Ureter (tissue), 1 donor: ENCODE measurements at places on chromosomes 7 and 10. TPM values are rescaled to one million over a fixed set of nuclear protein-coding genes. Genes with fewer than 3 reads are reported as not detected.
A peak's percentile ranks its signal among the peaks of the same experiment; 100 is the strongest.

DNA sequence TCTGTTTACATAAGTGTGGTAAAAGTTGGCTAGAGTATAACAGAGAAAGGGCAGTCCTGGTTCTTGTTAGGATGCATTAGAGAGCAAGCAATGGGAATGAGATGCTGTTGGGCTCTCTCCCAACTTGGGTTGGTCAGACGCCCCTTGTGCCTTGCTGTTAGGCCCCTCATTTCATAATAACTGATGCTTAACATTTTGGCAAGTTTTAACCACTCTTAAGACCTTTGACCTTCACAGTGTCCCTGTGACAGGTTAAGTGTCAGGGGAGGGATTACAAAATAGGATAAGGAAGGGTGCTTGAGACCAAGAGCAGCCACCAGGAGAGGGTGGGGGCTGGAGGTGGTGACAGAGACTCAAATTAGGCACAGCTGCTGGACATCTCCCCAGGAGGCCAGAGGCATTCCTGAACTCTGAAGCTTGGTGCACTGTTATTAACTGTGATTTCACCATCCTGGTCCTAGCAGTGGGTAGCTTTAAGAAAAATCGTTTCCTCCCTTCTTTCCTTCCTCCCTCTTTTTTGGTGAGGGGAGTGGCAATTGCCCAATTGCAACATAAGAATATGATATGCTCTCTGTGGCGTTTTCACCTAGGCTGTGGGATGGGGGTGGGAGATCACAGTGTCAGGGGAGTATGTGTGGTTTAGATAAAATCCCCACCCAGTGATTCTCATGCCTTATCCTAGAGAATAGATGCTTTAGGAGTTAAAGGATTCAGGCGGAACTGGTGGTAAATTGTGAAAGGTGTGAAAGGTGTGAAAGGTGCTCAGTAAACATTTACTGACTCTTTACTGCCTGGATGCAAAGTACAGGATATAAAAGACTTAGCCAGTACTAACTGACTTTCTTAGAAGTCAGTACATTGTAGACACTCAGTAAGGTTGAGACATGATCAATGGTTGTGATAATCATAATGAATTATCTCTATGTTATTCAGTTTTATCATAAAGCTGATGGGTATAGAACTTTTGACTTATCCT is 270.5 kb downstream of the BICC1 start:
- DNase-seq, result peak; percentile 47

- no peak for DNase-seq
These were observed 52.9 kb downstream of the PFKFB3 start for GRCh38 chr10:6255548-6256061.

The ADD3 gene
- total RNA-seq, result 140 TPM

DNA sequence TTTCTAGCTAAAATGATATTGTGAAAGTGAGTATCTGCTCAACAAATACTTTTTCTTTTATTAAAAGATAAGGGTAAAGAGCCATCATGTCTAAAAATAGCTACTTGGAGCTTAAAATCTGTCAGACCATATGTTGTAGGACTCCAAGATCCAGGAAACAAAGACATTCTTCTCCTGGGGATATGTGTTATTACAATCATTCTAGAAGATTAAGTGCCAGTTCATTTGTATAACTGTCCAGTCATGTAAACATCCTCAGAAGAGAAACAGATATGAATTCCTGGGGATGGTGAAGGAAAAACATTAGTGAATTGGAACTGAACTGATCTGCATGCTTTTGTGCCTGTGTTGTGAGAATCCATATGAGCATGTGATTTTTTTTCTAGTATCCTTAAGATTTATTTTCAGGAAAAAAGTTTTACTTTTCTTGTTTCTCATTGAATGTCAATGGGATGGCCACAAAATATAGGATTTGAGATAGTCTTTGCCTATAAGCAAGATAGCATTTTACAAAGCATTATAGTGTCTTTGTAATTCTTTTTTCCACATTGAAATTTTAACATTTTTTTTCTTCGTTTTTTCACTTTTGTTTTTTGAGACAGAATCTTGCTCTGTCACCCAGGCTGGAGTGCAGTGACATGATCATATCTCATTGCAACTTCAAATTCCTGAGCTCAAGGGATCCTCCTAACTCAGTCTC is 14.4 kb upstream of the MTERF1 start:
- DNase-seq, result no peak

DNA sequence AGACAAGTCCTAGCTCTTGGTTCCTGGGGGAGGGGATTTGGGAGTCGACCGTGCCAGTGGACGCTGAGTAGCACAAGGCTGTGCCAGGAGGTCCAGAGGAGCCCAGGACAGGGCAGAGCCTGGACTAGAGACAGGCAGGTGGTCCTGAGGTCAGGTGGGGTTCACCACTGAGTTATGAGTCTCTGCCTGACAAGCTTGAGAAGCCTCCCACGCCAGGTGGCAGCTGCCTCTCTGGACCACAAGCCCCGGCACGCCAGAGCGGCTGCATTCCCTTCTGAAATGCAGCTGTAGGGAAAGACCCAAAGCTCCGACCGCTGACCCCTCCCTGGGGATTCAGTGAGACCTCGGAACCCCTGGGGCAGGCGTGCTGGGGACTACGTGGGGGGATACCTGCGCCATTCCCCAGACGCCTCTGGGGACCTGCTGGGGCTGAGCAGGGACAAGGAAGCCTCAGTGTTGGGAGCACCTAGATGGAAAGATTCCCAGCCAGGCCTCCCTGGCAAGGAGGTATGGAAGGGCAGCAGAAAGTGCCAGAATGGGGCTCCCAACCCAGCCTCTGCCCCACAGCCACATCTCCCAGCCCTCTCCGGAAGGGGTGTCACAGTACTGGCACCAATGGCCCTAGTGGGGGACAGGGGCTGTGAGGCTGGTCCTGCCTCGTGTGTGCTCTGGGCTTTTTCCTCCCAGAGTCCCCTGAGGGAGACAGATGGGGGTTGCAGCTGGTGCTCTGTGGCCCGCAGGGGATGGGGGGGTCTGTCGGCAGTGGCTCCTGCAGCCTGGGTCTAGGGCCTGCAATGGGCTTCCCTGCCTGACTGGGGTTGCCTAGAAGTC is 29.0 kb downstream of the PDGFA start:
- no peak for DNase-seq

DNA sequence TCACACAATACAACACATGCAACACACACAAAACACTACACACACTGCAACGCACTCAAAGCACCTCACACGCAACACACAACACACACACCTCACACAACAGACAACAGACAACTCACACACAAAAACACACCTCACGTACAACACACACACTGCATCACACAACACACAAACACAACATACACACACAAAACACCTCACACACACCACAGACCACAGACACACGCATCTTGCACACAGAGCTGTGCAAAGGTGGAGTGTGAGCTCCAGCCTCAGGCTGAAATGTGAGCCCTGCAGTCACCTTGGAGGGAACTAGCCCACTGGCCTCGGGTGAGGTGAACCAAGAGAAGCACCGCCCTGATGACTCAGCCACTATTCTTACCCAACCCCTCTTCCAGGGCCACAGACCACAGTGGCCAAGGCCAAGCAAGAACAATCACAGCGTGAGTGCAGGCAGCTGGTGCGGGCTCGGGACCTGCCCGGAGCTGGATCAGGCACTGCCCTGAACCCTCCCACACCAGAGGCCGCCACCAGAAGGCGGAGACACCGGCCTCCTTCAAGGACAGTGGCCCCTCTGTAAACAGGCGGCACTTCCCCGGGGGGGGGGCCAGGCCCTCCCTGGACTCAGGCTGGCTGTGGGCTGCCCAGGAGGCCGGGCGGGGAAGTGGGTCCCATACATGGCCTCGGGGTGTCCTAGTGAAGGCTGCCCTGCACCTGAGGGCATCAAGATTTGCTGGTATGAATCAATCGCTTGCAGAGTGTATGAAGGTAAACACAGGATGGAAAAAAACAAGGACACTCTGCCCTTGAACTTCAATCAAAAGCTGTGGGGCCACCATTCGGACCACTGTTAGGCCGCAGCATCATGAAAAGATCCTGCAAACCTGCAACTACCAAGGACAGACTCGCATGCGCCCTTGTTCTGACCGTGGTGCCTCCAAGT is 106.7 kb downstream of the TNS3 start:
- peak; percentile 88 for DNase-seq

GRCh38 chr7:68461430-68461829 is 1136.8 kb upstream of the AUTS2 start:
- no peak for DNase-seq

GRCh38 chr10:100442548-100442947 is 20.3 kb upstream of the WNT8B start:
- peak; percentile 45 for DNase-seq

The SLK gene
- 66.4 TPM for total RNA-seq

- DNase-seq, result no peak
These were observed 50.5 kb downstream of the STK32C start for GRCh38 chr10:132257271-132257670.

The THSD7A gene
- total RNA-seq, result 21.6 TPM

- DNase-seq, result no peak
These were observed 4.5 kb upstream of the ATP6V0E2 start for GRCh38 chr7:149869291-149869650.

GRCh38 chr7:133887459-133887858 is 239.7 kb upstream of the LRGUK start:
- DNase-seq, result no peak

GRCh38 chr7:132705146-132705545 is 128.9 kb upstream of the PLXNA4 start:
- DNase-seq, result no peak

DNA sequence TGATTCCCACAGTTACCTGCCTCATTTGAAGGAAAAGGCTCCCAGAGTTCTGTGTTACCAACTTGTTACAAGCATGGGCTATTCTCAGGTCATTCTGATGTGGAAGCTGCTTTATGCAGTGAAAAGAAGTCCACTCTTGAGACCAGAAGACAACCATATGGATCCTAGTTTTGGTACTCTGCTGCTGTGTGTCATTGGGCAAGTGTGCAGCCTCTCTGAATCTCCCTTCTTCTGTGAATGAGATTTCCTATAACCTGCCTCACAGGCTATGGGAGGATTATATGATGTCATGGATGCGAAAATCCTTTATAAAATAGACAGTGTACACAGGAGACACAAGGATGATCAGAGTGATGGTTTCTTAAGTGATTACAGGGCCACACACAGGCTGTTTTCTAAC is 166.1 kb downstream of the ARID5B start:
- DNase-seq, result no peak

DNA sequence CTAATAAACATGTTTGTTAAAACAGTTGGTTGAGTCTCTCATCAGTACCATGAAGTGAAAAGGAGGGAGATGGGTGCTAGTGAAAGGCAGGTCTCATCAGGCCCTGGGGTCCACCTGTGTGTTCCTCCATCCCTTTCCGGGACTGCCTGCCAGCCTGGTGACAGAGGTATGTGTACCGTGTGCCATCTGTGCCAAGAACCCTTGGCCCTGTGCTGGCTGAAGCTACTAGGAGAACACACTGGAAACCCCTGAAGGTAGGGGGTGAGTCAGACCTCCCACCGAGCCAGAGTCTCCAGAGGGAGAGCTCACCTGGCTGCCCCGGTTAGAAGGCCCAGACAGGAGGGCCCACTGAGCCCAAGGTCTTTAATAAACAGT is 2.3 kb downstream of the DDIT4 start:
- DNase-seq, result peak; percentile 74

The SPRN gene
- total RNA-seq, result not detected

The PSMA2 gene
- total RNA-seq, result 46.7 TPM

DNA sequence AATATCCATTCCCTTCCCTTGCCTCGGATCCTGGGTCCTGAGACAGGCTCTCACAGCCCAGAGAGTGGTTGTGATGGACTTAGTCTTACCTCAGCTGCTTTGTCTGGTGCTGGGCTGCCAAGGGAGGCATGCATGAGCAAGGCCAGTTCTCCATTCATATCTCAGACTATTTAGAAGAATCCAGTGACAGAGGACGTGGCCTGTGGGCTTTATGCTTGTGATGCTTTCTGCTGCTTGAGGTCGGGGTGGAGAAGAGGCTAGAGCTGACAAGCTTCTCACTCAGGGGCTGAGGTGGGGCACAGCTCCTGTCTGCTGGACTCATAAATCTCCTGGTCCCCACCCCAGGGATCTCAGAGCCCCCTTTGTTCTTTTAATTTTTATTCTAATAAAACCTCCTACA is 66.8 kb downstream of the DNAJC12 start:
- DNase-seq, result no peak

The SLC13A1 gene
- not detected for total RNA-seq

The PMPCB gene
- 54.9 TPM for total RNA-seq

The SEPHS1 gene
- 44.7 TPM for total RNA-seq

DNA sequence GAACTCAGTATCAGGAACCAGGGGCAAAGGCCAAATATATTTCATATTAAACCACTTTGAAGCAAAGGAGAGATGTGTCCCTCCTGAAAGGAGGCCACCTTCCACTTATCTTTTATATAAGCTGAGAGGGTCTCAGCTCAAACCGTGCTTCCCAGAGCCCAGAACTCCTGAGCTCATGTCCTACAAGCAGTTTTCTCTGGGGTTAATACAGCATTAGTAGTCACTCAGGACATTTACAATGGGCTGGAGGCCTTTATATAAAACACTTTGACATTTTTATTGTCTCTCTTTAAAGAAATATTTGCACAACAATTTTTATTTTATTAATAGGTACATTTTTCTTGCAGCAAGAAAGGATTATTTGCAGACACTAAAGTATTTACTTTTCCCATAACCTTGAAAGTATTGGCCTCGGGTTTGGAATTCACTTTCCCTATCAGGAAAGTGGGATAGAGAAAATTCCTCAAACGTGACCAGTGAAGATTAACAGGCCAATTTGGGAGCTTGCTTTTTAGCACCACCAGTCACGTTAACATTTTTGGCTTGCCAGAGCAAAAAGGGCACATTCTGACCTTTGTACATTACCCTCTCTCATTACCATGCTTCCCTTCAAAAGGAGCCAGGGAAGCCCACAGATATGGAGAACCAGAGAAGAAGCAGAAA is 464.9 kb upstream of the NRP1 start:
- DNase-seq, result no peak

DNA sequence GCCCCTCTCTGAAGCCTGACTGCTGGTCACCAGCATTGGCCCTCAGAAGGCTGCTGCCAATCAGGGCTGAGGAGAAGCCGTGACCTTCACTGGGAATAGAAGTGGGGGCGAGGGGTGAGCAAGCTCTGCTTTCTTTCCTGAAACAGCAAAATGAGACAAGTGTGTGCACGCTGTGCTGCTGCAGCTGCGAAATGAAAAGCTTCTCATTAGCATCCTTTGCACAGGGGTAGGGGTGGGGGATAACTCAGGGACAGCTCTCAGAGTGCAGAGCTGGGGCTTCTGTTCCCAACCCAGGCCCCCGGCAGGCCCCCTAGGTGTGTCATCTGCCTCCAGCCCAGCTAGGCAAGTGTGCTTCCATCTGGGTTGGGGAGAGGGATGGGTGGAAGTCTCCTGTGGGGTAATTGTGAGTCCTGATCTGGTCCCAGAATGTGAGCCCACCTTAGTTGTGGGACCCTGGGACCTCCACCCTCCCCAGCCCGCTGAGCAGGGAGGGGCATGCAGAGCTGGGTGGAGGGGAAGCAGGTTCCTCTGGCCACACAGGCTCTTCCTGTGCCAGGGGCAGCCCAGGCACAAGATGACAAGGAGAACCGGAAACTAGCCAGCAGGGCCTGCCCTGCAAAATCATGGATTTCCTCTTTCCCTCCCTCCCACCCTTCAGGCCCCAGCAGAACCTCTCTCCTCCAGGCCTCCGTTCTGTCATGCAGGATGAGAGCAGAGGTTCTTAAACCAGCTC is 22.2 kb downstream of the ZNF467 start:
- DNase-seq, result no peak

The CALHM1 gene
- total RNA-seq, result not detected
